GM23248 (cell line): ENCODE measurements at places on chromosomes 2 and 18.

DNA sequence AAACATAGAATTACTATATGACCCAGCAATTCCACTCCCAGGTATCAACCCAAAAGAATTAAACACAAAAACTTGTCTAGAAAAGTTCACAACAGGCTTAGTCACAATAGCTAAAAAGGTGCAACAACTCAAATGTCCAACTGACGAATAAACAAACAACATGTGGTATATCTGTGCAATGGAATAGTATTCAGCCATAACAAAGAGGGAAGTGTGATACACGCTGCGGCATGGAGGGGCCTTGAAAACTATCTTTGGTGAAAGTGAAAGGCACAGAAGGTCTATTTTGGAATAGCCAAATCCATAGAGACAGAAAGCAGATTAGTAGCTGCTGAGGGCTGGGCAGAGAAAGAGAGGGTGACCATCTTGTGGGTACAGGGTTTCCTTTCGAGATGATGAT is 72.1 kb downstream of the DDX1 start:
- DNase-seq, result no peak

DNA sequence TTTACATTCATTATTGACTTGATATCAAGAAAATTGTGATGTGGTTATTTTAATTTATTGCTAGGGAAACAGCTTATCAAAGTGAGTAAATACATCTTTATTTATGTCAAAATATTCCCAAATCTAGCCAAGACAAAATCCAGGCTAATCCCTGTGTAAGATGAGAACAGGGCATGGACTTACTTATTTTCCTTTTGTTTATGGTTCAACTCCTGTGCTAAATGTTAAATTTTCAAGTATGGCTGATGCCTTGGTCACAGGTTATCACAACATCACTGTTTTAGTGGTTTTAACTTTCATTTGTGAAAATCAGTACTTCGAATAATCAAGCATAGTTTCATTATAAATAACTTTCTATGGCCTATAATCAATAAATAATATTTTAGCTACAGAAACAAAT is 657.0 kb upstream of the SYT4 start:
- DNase-seq, result no peak

GRCh38 chr18:36020174-36020711 is 47.1 kb downstream of the RPRD1A start:
- DNase-seq, result no peak

- DNase-seq, result peak; percentile 88
Measured at GRCh38 chr2:95043300-95044093, 18.0 kb downstream of the MAL start.

DNA sequence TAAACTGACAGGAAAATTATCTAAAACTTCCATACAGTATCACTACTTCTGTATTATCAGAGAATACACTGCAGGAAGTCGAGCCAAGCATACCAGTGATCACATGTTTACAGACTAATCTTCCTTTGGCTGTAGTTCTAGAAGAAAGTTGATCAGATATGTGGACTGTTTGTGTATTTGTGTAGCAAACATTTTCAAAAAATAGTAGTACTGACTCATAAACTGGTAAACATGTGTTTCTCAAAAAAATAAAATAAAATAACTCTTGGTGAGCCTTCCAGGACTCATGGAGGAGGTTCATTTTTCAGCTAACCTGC is 148.9 kb upstream of the SLC39A10 start:
- no peak for DNase-seq

DNA sequence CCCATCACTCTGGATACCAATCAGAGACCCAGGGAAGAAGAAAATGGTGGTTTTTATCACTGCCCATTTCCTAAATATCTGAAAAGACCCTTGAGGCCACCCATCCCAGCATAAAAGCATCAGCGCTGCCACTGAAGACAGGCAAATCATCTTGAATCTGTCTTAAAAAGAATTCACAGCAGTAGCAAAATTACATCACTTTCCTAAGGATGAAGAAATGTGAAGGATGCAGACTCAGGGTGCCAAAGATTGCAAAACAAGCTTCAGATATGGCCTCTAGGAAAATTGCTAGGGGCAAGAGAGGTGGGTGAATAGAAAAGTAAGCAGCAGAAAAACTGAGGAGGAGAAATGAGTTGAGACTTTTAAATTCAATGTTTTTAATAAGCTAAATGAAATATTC is 70.0 kb downstream of the SLC25A12 start:
- peak; percentile 81 for DNase-seq

GRCh38 chr2:118844261-118845004 is 3.0 kb downstream of the EN1 start:
- DNase-seq, result peak; percentile 71

GRCh38 chr2:1162768-1163584 is 212.3 kb downstream of the SNTG2 start:
- DNase-seq, result no peak

GRCh38 chr2:136492901-136493300 is 272.4 kb upstream of the THSD7B start:
- no peak for DNase-seq

GRCh38 chr18:3183103-3183717 is 36.6 kb downstream of the MYOM1 start:
- no peak for DNase-seq

DNA sequence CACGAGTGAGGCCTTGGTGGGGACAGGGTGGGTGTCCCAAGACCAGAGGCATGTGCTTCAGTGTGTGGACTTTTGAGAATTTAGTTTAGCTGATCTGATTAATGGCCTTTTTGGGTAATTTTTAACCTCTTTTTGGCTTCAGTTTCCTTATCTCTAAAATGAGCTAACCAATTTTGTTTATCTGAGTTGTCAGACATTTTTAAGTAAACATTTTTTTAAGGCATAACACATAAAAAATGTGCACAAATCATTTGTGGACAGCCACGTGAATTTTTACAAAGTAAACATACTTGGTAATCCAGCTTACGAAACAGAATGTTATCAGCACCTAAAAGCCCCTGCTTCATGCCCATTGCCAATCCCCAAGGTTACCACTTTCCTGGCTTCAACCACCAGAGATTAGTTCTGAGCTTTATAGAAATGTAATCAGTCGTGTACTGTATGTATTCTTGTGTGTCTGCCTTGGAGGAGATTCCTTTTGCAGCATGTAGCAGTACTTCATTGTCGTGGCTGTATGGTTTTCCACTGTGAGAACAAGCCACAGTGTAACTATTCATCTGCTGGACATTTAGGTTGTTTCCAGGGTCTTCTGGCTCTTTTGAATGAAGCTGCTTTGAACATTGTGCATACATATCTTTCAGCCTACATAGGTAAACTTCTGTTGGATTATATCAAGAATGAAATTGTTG is 8.4 kb upstream of the INO80C start:
- no peak for DNase-seq

DNA sequence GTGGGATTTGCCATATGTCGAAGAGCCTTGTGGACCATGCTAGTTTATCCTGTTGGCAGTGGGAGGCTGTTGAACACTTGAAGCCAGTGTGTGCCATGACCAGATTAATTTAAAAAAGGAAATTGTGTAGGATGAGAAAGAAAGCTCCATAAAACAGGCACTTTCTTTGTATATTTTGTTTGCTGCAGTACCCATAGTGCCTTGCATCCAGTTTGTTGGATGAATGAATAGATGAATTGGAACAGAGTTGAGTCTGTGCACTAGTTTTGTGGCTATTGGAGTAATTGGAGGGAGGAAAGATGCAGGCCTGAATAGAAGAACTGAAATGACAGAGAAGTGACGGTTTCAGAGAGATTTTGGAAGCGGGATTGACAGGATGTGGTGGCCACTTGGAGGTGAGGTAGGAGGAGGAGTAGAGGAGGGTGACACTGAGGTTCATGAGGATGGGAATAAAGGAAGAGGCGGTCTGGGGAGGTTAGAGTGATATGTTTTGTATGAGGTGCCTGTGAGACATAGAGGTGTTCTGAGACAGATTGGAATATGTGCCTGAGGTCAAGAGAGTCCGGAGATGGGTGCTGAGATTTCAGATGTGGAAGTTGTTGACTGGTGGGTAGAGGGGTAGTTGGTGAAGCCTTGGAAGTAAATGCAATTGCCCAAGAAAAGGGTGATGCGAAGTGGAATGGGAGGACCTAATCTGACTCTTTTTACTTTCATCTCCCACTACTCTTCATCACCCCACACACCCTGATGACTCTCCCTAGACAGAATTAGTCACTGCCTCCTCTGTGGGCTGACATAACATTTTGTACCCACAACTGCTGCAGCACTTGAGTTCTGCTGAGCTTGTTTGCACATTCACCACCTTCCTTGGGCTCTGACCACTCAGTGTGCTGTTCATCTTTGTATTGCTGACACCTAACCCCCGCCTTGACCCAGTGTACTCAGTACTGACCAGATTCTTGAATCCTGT is 5.1 kb downstream of the DGUOK start:
- peak; percentile 64 for DNase-seq

DNA sequence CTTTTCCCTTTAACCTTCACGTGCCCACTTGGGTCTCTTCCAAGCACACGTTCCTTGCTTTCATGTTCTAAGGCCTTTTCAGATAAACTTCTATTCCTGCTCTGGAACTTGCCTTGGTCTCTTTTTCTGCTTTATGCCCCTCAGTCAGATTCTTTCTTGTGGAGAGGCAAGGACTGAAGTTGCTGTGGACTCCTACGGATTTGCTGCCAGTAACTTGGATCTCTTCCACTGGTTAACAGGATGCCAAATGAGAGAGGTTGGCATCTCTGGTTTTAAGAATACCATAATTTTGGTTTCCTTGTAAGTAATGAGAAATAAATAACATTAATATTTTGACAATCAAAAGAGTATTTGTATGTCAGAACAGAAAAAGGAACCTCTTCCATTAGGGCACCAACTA is 33.0 kb downstream of the COMMD1 start:
- DNase-seq, result no peak

DNA sequence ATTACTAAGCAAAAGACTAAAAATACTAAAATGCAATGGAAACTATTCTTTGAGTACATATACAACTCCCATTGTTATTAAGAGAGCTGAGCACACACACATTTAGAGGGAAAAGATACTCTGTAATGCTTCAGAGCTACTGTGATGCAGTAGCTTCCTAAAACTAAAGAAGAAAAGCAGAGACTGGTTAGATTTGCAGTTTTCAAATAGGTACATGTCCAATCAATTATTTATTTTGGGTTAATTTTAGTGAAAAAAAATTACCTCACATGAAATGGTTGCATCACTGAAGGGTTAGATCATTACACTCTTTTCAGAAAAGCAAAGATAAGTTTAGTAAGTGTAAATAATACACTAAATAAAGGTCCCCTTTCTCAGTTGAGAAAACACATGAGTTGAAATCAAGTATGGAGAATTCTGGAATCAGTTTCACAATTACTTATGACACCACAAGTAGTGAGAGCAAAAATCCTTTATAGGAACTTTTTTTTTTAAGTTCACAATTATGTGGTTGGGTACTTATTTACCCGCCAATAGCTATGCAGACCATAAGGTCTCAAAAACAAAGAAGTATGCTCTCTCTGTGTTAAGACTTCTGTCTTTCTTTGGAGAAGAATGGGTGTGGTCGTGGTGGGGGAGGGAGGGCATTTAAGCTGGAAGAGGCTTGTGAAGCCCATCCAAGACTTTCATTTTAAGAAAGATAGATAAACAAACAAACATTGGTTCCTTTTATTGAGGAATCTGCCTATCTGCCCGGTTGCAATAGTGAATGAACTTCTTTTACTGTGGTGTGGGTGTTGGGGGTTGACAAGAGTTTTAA is 25.3 kb upstream of the SERTAD2 start:
- DNase-seq, result no peak

GRCh38 chr18:78688249-78688648 is 291.4 kb upstream of the SALL3 start:
- no peak for DNase-seq

- DNase-seq, result no peak
Measured at GRCh38 chr2:106664669-106665068, 177.5 kb downstream of the CD8B2 start.

GRCh38 chr2:1745171-1746023 is 1.1 kb upstream of the PXDN start:
- DNase-seq, result no peak

GRCh38 chr2:235506291-235506996 is 12.6 kb downstream of the AGAP1 start:
- peak; percentile 54 for DNase-seq

GRCh38 chr2:150710041-150710440 is 222.6 kb upstream of the RND3 start:
- DNase-seq, result no peak

- no peak for DNase-seq
Measured at GRCh38 chr2:130957915-130958314, 121.2 kb downstream of the ARHGEF4 start.

- DNase-seq, result no peak
Measured at GRCh38 chr2:129293326-129293725, 686.1 kb upstream of the RAB6C start.

- peak; percentile 7 for DNase-seq
Measured at GRCh38 chr2:2057125-2057721, 273.9 kb downstream of the MYT1L start.

- no peak for DNase-seq
Measured at GRCh38 chr2:149310349-149310748, 20.0 kb upstream of the LYPD6 start.

DNA sequence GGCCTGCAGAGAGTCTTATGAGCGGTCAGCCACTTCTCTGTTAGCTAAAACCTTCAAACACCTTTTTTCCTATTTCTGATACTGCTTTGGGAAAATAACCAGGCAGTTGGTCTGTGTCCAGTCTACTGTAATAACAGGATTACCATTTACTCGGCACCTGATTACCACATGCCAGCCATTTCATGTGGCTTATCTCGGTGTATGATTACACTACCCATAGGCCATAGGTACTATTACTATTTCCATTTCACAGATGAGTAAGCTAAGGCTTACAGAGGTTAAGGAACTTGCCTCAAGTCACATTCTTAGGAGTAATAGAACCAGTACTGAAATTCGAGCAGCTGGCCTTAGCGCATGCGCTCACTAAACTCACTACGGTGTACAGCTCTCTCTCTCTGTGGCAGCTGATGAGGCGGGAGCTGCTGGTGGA is 147.2 kb upstream of the L3MBTL4 start:
- no peak for DNase-seq

DNA sequence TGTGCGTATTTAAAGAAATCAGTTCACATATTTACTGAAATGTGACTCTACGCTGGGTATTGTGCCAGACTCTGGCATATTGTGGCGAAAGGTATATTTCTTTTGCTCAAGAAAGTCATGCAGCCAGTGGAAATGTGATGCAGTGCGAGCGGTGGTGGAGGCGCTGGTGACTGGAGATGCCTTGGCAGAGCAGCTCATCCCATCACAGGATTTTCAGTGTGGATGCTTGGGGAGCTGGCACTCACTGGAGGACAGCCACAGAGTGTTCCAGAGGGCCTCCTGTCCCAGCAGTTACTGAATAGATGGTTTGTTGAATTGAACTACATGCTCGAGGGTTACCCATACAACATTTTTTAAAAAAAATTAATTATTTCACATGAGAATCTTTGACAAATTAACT is 117.6 kb downstream of the ZNF407 start:
- no peak for DNase-seq

GRCh38 chr2:191930205-191930604 is 83.3 kb upstream of the CAVIN2 start:
- DNase-seq, result no peak
